ENCODE measurements at places on chromosomes 11 and 22.

- no peak for DNase-seq
These were observed 12.2 kb downstream of the PARVG start for GRCh38 chr22:44192816-44193534.

DNA sequence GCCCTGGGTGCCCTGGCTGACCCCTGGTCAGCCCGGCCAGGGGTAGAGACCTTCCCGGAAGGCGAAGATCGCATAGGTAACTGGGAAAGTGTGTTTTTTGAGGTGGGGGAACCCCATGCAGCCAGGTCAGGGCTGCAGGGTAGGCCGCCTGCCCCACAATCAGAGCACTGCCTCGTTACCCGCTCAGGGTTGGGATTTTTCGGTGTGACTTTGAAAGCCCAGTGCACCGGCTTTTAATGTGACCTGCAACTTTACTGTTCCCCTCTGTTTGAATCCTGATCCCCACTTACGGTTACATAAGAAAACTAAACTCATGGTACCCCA, 239.2 kb upstream of the PLET1 start:
- DNase-seq = no peak

GRCh38 chr11:11373934-11374333, 20.9 kb upstream of the CSNK2A3 start:
- no peak for DNase-seq

DNA sequence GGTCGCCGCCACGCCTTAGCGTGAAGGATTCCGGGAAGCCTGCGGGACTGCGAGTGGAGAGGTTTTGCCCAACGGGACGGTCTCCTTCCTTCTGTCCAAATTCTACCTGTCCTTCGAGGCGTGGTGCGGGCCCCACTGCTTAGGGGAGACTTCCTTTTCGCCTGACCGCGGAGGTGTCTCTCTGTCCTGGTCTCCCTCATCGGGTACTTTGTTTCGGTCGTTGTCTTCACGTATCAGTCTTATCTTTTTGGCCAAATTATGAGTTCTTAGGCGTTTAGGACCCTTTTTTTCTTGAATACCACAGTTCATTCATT, 388 bp downstream of the HINFP start:
- DNase-seq = no peak

GRCh38 chr11:93573184-93573583, 30.0 kb upstream of the SMCO4 start:
- no peak for DNase-seq

DNA sequence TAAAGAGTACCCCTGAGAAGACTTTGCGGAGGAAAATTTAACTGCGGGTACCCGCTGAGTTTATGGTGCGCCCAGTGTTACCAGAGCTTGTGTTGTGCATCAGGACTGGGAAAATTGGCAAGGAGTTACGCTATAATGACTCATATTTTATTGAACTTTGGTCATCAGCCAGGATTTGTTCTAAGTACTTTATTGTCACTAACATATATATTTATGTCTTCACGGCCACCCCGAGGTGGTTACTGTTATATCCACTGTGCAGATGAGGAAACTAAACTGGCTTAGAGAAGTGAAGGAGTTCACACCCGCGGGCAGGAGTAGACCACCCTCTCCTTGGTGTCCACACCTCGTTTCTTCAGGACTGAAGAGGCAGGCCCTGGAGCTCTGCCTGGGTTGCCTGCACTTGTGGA, 667 bp downstream of the ACCS start:
- peak; percentile 31 for DNase-seq

DNA sequence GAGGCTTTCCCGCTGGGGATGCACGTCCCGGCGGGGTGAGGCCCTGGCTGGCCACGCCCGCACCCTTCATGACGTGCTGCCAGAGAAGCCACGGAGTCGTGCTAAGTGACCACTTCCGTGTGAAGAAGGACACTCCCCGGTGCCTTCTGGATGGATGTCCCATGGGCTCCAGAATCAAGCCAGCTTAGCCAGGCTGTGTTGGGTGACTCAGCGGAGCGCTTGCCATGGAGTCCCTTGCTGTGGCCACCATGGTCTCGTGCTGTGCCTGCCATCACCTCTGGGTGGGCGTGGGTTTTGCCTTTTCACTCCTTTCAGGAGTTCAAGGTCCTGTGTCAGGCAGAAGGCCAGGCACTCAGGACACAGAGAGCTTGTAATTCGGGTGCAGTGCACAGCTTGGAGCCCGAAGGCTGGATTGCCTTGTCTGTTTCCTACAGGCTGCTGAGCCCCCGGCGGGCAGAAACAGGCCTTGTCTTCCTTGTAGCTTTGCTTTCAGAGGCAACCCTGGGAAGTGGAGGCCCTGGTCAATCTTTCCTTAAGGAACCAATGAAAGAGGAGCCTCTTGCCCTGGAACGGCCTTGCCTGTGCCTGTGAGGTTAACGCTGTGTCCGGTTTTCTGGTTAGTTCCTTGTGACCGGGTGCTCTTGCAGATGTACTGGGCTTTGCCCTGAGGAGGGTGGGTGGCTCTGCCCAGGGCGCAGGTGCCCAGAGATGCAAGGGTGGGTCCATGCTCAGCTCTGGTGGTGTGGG, 268.6 kb downstream of the TBC1D22A start:
- DNase-seq = no peak
